ENCODE measurements at places on chromosomes 13 and 19.

- peak; percentile 54 for DNase-seq
These were observed 61.6 kb upstream of the MED4 start for GRCh38 chr13:48156466-48156865.

DNA sequence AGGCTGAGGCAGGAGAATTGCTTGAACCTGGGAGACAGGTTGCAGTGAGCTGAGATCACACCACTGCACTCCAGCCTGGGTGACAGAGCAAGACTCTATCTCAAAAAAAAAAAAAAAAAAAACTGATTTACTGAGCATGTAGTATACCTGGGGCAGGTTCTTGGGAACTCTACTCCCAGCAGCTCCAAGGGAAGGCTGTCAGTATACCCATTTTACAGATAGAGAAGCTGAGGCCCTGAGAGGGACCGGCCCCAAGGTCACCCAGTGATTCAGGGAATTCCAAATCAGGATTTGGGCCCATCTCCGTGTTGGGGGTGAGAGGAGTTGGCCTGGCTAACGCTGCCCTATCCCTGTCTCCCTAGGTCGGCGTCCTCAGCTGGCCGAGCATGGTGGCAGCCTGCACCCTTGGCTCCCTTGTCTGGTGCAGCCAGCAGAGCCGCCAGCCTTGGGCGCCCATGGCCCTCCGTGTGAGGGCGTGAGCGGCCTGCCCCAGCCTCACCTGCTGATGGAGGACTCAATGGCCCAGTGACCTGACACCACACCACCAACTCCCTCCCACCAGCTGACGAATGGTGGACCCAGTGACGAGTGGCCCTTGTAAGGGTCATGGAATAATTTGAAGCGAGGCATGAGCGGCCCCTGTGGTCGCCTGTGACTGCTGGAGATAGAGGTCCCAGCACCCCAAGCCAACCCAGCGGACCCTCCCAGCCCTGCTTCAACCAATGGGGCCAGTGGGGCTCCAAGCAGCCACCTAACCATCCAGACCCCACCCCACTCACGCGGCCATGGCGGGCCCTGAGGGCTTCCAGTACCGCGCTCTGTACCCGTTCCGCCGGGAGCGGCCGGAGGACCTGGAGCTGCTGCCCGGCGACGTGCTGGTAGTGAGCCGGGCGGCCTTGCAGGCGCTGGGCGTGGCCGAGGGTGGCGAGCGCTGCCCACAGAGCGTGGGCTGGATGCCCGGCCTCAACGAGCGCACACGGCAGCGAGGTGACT is 2.4 kb downstream of the PIK3R2 start:
- DNase-seq = no peak

DNA sequence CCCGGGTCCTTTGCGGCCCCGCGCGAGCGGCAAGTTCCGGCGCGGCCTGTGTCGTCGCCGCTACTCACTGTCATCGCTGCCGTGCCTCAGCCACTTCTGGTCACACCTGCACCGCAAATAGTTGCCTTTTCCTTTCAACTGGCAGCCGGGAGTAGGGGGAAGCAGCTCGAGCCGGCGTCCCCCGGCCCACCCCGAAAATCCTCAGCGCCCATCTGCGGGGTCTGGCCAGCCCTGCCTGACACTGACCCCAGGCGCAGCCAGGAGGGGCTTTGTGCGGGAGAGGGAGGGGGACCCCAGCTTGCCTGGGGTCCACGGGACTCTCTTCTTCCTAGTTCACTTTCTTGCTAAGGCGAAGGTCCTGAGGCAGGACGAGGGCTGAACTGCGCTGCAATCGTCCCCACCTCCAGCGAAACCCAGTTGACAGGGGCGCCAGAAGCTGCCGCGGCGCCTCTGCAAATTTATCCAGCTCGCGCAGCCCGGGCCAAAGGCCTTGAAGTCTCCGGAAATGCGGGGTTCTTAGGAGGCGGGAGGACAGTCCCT is 1.7 kb downstream of the PDX1 start:
- DNase-seq = no peak

DNA sequence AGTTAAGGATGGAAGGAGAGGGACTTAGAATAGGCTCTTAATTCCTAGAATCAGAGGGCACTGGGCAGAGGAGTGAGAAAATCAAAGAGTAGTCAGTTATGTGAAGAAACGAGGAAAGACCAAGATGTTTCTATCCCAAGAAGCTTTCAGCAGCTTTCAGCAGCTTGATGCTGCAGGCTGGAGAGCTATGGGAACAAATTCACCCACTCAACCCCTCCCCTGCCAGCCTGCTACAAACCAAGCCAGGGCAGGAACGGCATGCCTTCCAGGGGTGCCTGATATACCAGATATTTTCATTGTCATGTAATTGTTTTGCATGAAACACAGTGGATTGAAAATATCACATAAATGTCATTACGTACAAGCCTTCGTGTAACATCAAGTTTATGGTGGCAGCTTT is 262.2 kb downstream of the FGF14 start:
- no peak for DNase-seq

GRCh38 chr19:41356984-41357739 is 3.4 kb upstream of the TGFB1 start:
- no peak for DNase-seq

GRCh38 chr19:17340302-17340870 is 3.0 kb downstream of the GTPBP3 start:
- DNase-seq = no peak

DNA sequence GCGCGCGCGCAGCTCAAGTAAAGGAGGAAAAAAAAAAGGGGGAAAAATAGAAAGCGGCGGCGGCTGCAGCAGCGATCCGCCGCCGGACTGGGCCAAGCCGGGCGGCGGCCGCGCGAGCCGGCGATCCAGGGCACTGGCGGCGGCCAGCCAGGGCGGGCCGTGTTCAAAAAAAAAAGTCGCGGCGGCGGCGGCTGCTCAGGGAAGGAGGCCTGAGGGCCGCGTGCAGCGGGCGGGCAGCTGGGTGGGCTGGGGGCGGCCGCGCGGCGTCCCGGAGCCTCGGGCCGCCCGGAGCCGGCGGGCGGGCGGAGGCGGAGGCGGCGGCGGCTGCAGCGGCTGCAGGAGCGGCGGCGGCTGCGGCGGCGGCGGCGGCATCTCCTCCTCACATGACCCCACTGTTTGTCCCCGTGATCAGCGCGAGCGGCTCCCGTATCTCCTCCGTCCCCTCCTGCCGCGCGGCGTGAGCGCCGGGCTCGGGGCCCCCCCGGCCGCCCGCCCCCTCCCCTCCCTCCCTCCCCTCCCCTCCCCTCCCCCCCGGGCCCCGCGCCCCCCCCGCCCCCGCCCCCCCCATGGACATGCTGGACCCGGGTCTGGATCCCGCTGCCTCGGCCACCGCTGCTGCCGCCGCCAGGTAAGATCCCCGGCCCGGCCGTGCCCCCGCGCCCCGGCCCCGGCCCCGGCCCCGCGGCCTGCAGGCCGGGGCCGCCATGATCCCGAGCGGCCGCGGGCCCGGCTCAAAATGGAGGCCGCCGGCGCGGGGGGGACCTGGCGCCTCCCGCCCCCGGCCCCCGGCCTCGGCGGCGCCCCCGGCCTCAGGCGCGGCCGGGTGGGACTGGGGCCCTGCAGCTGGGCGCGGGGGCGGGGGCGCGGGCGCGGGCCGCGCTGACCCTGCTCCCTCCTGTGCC is at the start of gene USF2:
TSS of gene USF2 (plus strand) at position 427 of the 902 bp plus-strand sequence. CDS start at position 567, 140 bp downstream.
- DNase-seq = peak; percentile 86

DNA sequence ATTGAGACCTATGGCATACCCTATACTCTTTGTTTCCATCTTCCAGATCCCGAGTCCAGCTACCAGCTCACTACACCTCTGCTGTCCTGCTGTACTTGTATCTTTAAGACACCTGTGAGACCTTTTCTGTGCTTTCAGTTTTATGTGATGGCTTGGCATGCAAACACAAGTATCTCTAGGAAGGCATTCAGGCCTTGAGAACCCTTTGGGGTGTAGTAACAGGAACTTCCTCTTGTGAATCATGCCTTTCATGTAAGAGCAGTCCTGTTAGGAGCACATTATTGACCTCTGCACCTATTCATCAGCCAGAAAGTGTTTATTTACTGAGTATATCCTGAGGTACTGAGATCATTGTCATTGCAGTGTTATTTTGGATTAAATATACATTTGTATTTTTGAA is 87.0 kb upstream of the HTR2A start:
- DNase-seq = no peak

GRCh38 chr13:100870898-100871297 is 196.3 kb upstream of the TMTC4 start:
- DNase-seq = no peak

DNA sequence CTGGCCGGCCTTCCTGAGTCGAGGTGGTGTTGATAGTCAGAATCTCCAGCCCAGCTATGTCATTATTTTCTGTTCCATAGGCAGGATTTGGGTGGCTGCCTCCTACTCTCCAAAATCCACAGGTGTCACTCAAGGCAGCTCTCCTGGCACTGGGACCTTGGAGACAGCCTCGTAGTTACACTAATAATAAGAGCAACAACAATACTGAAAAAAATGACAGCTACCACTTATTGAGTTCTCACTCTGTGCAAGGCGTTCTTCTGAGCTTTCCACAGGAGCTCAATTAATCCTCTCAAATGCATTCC is 12.2 kb upstream of the KLK12 start:
- DNase-seq = no peak

DNA sequence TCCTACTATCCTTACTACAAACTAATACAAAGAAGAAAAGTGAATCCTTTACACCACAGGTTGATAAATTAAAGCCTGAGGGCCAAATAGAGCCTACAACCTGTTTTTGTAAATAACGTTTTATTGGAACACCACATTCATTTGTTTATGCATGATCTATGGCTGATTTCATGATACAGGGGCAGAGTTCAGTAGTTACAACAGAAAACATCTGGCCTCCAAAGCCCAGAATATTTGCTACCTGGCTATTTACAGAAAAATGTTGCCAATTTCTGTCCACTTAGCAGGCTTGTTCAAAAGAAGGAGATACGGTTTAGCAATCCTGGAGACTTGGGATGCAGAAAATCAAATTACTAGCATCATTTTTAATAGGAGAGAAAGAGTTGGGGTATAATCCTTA is 24.1 kb downstream of the DCT start:
- no peak for DNase-seq

DNA sequence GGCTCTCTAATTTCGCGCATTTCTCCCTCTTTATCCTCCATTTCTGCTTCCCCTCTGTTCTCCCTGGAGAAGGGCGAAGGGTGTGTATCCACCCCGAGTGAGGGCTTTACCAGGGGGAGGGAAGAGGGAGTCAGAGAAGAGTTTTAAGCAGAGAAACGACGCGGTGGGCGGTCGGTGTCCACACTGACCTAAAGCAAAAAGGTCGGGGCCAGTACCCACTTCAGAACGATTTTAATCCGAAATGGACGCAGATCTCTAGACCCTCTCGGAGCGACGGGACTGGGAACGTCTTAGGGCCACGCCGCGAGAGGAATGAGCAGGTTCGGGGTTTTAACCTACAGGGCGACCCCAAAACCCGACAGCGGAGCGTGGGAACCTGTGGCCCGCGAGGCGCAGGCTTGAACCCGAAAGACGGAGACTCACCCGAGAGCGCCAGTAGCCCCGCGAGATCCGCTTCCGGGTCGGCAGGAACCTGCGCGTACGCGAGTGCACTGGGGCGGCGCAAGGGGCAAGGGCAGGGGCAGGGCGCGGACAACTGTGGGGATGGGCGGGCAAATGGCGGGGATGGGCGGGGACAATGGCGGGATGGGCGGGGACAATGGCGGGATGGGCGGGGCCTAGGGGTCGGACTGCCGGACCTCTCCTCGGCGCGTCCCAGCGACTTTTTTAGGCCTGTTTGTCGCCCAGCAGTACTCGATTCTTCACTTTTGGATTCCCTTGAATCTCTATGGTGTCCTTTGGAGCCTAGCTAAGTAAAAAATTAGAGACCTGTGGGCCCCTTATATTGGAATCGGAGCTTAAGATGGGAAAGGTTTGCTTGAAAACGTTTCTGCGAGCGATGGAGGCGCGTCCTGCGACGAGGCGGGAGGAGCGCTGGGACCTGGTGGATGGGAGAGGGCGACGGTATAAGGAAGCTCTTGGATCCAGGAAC is at the start of gene ZNF677:
TSS of gene ZNF677 (minus strand) at position 463 of the 931 bp plus-strand sequence. CDS start 3,323 bp downstream, outside the sequence.
- peak; percentile 96 for DNase-seq

DNA sequence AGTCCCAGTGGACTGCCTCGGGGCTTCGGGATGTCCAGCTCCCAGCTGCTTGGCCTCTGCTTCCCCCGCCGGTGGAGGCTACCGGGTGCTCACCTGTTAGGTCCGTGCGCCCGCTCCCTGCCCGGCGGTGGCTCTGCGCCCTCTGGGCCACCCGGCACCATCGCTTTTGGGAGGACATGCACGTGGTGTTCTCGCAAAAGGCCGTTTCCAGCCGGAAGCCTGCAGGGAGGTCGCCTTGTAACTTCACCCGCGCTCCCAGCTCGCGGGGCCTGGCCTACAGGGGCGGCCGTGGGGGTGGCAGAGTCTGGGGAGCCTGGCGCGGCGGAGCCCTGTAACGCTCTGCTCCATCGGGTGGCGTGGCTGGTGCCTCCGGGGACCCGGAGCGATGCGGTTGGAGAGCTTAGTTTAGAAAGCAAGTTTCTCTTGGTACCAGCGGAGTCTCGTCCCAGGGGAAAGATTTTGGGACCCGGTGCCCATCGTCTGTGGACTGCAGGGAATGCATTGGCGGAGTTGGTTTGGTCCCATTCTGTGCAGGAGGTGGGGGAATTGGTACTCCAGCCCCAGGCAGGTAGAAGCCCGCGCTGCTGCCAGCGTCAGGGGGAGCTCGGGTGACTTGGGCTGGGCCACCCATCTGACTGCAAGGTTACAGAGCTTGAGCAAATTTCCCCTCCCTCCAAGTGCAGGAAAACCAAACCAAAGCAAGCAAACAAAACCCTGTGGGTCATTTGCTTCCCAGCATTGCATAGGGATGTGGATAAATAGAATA is 673 bp downstream of the SPATA13 start:
- DNase-seq = peak; percentile 51

- DNase-seq = no peak
These were observed 469 bp upstream of the RNF6 start for GRCh38 chr13:26222520-26223046.

- DNase-seq = peak; percentile 93
These were observed 6.4 kb downstream of the ANGPTL6 start for GRCh38 chr19:10095948-10096614.

- DNase-seq = peak; percentile 77
These were observed 1.3 kb downstream of the PALM start for GRCh38 chr19:709965-710571.

GRCh38 chr13:93554514-93554913 is 327.9 kb downstream of the GPC6 start:
- DNase-seq = no peak

- DNase-seq = peak; percentile 72
These were observed 13.8 kb downstream of the DNASE2 start for GRCh38 chr19:12867120-12868099.

DNA sequence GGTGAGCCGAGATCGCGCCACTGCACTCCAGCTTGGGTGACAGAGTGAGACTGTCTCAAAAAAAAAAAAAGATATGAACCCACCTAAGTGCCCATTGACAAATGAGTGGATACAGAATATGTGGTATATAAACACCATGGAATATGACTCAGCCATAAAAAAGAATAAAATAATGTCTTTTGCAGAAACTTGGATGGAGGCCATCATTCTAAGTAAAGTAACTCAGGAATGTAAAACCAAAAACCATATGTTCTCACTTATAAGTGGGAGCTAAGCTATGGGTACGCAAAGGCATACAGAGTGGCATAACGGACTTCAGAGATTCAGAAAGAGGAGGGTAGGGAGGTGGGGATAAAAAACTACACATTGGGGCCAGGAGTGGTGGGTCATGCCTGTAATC is 29.5 kb downstream of the PLA2G4C start:
- DNase-seq = no peak

All from Right ventricle myocardium superior (tissue), 1 donor.